ENCODE measurements at places on chromosomes 13 and 19. TPM values are rescaled to one million over a fixed set of nuclear protein-coding genes. Genes with fewer than 3 reads are reported as not detected.

DNA sequence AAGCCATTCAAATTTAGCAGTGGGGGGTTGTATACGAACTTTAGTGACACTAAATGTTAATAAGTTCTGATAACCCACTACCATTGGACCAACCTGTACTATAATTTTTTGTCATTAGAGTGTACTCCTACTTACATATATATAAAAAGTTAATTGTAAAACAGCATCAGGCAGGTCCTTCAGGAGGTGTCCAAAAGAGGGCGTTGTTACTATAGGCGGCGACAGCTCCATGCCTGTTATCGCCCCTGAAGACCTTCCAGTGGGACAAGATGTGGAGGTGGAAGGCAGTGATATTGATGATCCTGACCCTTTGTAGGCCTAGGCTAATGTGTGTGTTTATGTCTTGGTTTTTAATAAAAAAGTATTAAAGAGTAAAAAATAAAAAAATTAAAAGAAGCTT, 27.5 kb downstream of the SPRYD7 start:
- no peak for DNase-seq

DNA sequence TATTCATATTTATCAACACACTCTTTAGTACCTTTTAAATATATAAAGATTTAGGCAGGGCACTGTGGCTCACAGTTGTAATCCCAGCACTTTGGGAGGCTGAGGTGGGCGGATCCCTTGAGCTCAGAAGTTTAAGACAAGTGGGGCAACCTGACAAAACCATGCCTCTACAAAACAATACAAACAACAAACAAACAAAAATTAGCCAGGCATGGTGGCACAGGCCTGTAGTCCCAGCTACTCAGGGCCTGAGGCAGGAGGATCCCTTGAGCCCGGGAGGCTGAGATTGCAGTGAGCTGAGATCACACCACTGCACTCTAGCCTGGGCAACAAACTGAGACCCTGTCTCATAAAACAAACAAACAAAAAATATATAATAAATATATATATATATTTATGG, 1748.3 kb upstream of the PCDH20 start:
- no peak for DNase-seq

DNA sequence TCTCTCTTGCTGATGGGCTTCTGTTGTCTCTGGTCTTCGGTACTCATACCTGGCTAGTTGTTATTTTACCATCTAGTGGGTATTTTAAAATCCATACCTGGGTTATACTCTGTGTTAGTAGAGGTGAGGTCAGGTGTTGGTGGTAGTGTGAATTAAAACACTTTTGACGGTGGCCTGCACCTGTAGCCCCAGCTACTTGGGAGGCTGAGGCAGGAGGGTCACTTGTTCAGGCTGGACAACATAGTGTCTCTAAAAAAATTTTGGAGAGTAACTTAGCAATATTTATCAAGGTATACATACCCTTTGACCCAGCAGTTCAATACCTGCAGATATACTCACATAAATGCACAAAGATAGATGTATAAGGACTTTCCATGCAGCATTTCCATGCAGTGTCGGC, 55.4 kb downstream of the GSX1 start:
- DNase-seq: no peak

GRCh38 chr19:58054901-58055874, 3.9 kb upstream of the ZNF135 start:
- DNase-seq: no peak

DNA sequence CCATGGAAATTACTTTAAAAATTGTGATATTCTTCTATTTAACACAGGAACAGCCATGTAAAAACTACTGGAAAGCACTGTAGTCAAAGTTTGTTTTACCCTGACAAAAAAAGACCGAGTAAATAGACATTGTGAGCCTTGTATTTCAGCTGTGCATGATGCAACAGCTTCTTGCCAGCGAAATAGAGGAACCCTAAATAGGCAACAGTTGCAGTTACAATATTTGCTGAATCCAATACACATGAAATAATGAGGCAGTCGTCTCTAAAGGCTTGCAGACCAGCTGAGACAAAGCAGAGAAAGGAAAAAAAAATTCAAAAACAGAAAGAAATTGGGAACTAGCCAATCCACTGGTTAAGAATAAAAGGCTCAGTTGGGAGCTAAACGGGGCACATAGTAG, 1001.1 kb downstream of the OLFM4 start:
- DNase-seq: no peak

GRCh38 chr19:44648631-44649251, 5.0 kb downstream of the PVR start:
- DNase-seq: no peak

GRCh38 chr13:64767054-64767453, 2463.1 kb downstream of the PCDH9 start:
- no peak for DNase-seq

GRCh38 chr13:110322126-110322827, 15.2 kb downstream of the COL4A2 start:
- DNase-seq: no peak

Gene C19orf73
- 1.5 TPM for total RNA-seq

Gene LRG1
- 25.6 TPM for total RNA-seq

Gene SULT2A1
- not detected for total RNA-seq

Gene ZNF69
- total RNA-seq: 3.3 TPM

Gene SPIB
- total RNA-seq: 0.83 TPM

Gene FXYD7
- not detected for total RNA-seq
